Activated T-helper 17 cell treated with anti-CD3 and anti-CD28 coated beads, Interleukin-2, amount 50 U/mL, for 72 hours (primary cell): ENCODE measurements at places on chromosomes 16 and 17. TPM values are rescaled to one million over a fixed set of nuclear protein-coding genes. Genes with fewer than 3 reads are reported as not detected.

SLC25A19 gene
- 113 TPM for total RNA-seq

GDE1 gene
- 36.9 TPM for total RNA-seq

SMPD3 gene
- 0.19 TPM for total RNA-seq

HCRT gene
- not detected for total RNA-seq

TBX21 gene
- total RNA-seq = 30.5 TPM

FBXW10 gene
- total RNA-seq = not detected

KRT15 gene
- total RNA-seq = not detected

DNASE1L2 gene
- 2.4 TPM for total RNA-seq

CNGB1 gene
- total RNA-seq = not detected

NXPH3 gene
- total RNA-seq = not detected
